ENCODE measurements at places on chromosomes 13 and 19.

- DNase-seq = no peak
Measured at GRCh38 chr13:102984210-102984609, 82.0 kb downstream of the SLC10A2 start.

- DNase-seq = no peak
Measured at GRCh38 chr13:50412046-50412617, 396.9 kb downstream of the KCNRG start.

- DNase-seq = no peak
Measured at GRCh38 chr19:47623151-47623920, 14.4 kb downstream of the BICRA start.

GRCh38 chr19:40217934-40218890, at the start of gene TTC9B:
TTC9B (minus strand) TSS chr19:40218384; CDS start chr19:40218381, 3 bp downstream.
- no peak for DNase-seq

- DNase-seq = no peak
Measured at GRCh38 chr13:73215823-73216222, 157.0 kb downstream of the KLF5 start.

- DNase-seq = no peak
Measured at GRCh38 chr13:110246530-110246929, 60.4 kb downstream of the COL4A1 start.

DNA sequence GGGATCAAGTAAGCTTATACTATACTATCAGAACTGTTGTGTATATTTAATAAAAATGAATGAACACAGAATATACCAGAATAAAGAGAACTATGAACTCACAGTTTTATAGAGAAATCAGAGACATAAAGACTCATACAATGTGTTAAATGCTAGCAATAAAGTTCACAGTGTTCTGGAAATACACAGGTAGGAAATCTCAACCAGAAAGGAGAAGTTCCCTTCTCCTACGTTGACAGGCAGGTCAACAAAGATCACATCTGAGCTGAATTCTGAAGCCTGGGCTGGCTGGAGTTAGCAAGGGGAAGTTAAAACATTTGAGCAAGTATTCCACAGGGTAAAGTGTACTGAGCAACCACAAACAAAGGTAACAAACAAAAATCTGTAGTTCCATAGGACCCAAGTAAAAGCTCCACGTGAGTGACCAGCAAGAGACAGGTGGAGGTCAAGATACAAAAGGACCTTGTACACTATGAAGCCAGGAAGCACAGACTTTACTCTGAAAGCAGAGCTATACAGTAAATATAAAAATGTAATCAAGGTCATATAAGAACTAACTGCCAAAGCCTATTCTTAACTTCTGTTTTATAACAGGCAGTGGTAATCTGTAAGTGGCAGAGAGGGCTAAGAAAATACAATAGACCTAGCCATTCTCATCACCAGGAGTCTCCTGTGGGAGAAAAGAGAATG, 13.0 kb downstream of the FBXL3 start:
- no peak for DNase-seq

- DNase-seq = no peak
Measured at GRCh38 chr19:1302533-1303239, 17.0 kb downstream of the EFNA2 start.

- no peak for DNase-seq
Measured at GRCh38 chr19:58332697-58333096, 5.9 kb downstream of the ZSCAN22 start.

- DNase-seq = no peak
Measured at GRCh38 chr13:35086667-35087066, 144.6 kb downstream of the NBEA start.

GRCh38 chr19:47757617-47758442, 12.5 kb downstream of the NOP53 start:
- DNase-seq = no peak

DNA sequence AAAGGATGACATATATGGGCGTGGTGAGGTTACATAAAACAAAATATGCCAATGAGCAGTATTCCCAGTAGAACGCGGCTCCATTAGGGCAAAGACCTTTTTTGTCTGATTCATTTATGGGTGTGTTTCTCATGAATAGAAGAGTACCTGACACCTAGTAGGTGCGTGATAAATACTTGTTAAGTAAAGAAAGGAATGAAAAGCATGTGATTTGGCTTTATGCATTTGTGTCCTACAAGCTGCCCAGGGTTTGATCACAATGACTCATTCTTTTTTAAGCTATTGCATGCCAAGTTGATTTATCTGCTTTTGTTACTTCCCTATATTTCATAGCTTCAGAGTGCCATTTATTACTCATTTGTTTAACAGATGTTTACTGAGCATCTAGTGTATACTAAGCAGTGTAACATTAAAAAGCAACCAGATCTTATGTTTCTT, 19.1 kb upstream of the KCTD4 start:
- peak; percentile 45 for DNase-seq

DNA sequence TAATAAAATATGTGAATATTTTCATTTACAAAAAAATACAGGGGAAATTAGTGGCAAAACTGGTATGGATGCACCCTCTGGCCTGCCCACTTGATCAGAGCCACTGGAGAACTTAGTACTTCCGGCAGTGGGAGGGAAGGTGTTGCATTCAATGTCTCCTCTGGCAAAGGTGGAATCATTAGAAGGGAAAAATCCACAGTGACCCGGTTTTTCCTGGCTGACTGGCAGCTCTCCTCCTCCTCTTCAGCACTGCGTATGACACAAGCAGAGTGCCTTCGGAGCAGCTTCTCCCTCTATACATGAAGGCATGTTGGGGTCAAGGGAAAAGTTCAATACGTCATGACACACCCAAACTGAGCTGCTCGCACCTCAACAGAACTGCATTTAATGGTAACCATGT, 102.0 kb upstream of the SLC15A1 start:
- DNase-seq = no peak

DNA sequence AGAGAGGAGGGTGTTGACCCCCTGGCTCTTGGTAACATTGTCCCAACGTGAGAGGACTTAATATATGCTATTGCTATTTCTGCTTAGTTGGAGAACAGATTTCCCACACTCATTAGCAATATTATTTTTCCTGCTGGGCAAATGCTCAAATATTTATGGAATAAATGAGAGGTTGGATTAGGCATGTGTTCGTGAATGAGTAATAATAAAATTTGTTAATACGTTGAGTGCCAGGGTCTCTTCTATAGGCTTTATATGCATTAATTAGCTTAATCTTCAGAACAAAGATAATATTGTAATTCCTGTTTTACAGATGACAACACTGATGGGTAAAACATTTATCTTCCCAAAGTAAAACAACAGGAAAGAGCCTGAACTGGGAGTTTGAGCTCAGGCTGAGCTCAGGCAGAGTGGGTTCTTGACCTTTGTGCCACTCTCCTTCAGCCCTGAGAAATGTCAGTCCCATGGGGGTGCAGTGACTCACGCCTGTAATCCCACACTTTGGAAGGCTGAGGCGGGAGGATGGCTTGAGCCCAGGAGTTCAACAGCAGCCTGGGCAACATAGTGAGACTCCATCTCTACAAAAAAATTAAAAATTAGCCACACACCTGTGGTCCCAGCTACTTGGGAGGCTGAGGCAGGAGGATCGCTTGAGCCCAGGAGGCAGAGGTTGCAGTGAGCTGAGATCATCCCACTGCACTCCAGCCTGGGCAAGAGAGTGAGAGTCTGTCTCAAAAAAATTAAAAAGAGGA, 1.2 kb downstream of the ZNF233 start:
- peak; percentile 12 for DNase-seq

- peak; percentile 93 for DNase-seq
Measured at GRCh38 chr13:44989071-44989889, at the start of the genes GPALPP1 and NUFIP1. GPALPP1 (plus strand) TSS chr13:44989538; CDS start chr13:44989655, 117 bp downstream. NUFIP1 (minus strand) TSS chr13:44989471; CDS start chr13:44989436, 35 bp downstream.

GRCh38 chr13:43230989-43231388, 207.6 kb downstream of the DNAJC15 start:
- DNase-seq = no peak

- no peak for DNase-seq
Measured at GRCh38 chr19:16087940-16088339, 11.6 kb downstream of the TPM4 start.

GRCh38 chr19:42442833-42443232, at the start of gene CXCL17:
CXCL17 (minus strand) TSS chr19:42442946; CDS start chr19:42442832, 114 bp downstream.
- no peak for DNase-seq

DNA sequence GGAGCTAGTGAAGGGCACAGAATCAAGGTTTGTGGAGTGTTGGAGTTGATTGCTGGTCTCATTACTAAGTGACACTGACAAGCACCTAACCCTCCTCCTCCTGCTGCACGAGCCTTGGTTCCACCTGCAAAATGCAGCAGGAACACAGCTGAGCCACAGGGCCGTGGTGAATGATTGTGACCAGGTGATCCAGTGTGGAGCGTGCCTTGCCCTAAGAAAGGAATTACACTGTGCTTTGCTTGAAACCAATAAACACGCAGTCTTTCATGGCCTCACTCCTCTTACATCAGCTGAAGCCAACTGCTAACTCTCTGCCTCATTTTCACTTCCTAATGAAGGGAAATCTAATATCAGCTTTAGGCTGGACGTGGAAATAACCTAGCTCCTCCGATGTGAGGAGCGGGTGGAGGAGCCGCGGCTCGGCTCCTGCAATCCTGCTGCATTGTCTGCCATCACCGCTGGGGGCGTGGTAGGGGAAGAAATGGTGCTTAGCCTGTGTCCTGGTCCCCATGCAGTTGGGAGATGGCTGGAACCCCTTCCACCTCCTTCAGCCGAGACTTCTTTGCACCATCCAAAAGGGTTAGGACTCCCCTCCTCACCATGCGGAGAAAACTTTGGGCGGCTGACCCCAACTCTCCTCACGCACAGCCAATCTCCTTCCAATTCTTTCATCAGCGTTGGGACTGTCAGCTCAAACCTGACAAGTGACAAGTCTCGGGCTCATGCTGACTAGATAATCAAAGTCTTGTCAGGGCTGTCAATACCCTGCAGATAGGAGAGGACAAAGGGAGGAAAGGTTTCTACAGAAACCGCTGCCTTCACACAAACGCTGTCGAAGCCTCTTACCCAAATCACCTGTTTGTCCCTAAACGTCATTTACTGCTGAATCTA, 427.9 kb downstream of the ZNF536 start:
- no peak for DNase-seq

DNA sequence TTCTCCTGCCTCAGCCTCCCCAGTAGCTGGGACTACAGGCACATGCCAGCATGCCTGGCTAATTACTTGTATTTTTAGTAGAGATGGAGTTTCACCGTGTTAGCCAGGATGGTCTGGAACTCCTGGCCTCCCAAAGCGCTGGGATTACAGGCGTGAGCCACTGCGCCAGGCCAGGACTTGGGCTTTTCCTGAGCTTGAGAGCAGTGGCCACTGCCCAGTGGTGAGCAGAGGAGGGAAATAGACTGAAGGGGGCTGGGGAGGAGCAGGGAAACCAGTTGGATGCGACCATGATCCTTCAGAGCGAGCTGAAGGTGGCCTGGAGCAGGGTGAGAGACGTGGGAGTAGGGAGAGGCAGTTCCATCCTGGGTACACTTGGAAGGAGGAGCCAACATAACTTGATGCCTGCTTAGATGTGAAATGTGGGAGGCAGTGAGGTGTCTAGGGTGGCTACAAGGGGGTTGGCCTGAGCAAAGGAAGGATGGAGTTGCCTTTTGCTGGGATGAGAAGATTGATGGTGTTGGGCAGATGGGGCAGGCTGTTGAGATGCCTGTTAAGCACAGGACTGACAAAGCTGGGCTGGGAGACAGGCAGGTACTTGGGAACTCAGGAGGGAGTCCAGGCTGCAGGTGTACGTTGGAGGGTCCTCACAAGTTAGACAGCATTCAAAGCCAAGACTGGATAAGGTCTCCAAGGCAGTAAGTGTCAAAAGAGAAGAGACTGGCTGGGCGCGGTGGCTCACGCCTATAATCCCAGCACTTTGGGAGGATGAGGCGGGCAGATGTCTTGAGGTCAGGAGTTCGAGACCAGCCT, 31.8 kb downstream of the KCTD15 start:
- DNase-seq = no peak

DNA sequence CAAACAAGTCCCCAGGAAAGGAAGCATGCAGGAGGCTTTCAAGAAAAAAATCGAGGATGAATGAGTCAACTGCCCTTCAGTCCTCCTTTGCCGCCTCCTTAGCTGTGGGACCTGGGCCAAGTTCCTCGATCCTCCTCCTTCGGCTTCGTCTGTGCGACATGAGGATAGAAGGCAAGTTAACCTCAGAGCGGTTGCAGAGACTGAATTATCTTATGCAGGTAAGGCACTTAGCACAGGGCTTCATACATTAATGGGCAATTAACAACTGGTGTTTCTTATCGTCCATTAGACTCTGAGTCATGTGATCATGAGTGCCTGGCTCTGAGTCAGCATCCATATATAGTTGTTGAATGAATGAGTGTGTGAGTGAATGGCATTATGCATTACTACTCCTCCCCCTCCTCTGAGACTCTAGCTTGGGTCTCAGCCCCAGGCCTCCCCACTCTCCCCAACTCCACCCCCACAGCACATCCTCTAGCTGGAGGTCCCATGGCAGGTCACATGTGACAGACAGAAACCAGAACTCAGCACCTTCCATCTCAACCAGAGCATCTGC, 1.6 kb upstream of the TTC9B start:
- peak; percentile 58 for DNase-seq

- no peak for DNase-seq
Measured at GRCh38 chr19:49213791-49214190, 56.2 kb downstream of the TRPM4 start.

- no peak for DNase-seq
Measured at GRCh38 chr13:58992478-58993042, 1171.2 kb downstream of the DIAPH3 start.

DNA sequence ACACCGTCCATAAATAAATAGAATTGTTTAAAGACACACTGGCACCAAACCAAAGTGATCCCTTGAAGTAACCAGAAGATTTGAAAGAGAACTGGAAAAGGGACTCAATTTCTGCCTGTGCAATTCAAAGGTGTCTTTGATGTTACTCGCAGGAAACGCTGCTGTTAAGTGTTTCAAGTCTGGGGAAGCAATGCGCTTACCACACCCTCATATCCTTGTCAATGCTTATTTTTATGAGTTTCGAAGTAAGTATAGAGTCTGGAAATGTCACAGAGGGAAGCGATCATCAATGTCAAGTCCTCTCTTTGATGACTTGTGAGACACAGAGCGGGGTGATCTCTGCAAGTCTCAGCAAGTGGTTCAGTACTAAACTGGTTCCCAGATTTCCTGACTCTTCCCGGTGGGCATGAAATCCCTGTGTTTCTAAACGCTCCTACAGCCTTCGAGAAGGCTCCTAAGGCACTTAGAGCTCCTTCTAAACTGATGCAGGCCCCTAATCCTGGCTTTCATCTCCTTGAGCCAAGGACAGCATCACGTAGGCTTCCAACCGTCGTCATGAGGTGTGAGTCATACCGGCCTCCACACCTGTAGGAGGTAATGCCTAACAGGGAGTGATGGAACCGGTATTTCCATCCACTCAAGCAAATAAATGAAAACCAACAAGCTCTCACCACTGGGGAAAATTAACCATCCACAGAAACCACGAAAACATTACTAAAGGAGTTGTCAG, 22.8 kb downstream of the SYDE1 start:
- DNase-seq = no peak

DNA sequence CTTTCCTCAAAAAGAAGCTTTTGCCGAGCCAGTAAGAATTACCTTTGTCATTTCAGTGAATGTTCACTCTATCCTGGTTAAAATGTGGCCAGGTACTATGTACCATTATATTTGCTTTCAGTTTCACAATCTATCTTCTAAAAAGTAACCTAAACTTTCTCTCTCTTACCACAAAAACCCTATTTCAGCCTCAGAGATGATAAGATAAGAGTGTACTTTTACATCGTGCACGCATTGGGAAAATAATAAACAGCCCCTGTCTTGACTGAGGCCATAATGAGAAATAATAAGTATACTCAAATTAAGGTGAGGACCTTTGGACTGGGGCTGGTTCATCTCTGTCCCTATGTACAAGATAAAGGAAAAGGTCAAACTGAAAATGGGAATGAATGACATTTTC, 77.7 kb downstream of the ZNF726 start:
- no peak for DNase-seq

All from stromal cell of bone marrow (primary cell).